ENCODE measurements at places on chromosomes 2 and 18. TPM values are rescaled to one million over a fixed set of nuclear protein-coding genes. Genes with fewer than 3 reads are reported as not detected.

- no peak overlapping the region for H3K27ac ChIP-seq
- no peaks in the 10 kb centered on the region for H3K36me3 ChIP-seq
- no peaks in the 10 kb centered on the region for H3K27me3 ChIP-seq
- no peaks in the 10 kb centered on the region for H3K4me1 ChIP-seq
These were observed 56.1 kb downstream of the RHBDD1 start for GRCh38 chr2:226891780-226892590.

DNA sequence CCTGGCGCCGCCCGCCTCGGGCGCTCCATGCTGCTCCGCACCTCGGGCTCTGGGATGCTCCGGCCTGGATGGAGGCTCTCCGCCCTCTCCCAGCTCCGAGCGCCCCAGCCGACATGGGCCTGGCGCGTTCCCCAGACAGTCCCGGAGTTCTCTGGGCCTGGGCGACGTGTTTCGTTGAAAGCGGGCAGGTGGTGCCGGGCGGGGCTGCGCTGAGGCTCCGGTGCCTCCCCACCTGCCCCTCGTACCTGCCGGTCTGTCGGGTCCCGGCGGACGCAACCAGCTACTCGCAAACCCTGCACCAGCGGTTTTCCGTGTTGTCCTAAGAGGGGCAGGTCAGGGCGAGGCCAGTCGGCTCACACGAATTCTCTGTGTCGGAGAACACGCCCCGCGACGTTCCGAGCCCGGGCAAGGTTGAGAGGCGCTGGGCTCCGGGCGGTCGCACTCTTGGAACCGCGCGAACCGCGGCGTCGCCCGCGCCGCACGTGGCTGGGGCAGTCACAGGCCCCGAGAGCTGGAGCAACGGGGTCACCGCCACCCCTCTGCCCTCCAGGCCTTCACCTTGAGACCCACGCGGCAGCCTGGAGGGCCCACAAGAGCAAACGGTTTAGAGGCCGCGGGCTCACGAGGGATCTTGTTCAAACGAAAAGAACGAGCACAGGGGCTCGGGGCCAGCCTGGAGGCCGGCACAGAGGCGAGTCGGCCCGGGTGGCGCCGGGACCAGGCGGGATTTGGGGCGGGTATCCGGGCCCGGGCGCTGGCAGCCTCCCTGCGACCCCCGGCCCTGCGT lies 4.2 kb upstream of the SIX2 start:
- peaks cover 7% of the 10 kb centered on the region for H3K4me1 ChIP-seq
- no peak overlapping the region for H3K27ac ChIP-seq
- H3K27me3 ChIP-seq, result no peaks in the 10 kb centered on the region
- H3K36me3 ChIP-seq, result no peaks in the 10 kb centered on the region

DNA sequence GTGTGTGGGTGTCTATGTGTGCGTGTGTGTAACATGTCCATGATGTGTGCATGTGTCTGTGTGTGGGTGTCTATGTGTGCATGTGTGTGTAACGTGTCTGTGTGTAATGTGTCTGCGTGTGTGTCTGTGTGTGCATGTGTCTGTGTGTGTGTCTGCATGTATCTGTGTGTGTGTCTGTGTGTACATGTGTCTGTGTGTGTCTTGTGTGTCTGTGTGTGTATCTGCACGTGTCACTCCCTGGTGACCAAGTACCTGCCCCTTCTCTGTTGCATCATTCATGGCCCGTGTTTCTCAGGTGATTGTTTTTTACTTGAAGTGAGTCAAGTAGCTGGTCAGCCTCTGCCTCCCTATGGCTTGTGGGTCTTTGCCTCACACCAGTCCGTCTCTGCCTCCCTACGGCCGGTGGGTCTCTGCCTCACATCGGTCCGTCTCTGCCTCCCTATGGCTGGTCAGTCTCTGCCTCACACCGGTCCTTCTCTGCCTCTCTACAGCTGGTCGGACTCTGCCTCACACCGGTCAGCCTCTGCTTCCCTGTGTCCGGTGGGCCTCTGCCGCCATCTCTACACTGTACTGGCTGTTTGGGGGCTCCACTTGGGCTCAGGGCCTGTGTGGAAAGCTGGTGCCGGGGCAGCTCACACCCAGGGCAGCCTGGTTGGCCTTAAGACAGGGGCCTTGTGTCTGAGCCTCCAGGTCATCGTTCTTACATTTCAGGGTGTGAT lies 31.6 kb downstream of the KCNG2 start:
- H3K36me3 ChIP-seq, result no peaks in the 10 kb centered on the region
- 0 out of 2 replicates have a peak, but pooled peaks cover 10% of the 10 kb centered on the region for H3K27me3 ChIP-seq
- H3K27ac ChIP-seq, result no peak overlapping the region
- H3K4me3 ChIP-seq, result no peak overlapping the region
- no peaks in the 10 kb centered on the region for H3K4me1 ChIP-seq

GRCh38 chr2:9308186-9308955 lies 101.8 kb downstream of the ASAP2 start:
- H3K36me3 ChIP-seq, result no peaks in the 10 kb centered on the region
- DNase-seq, result no peak
- H3K4me3 ChIP-seq, result no peak overlapping the region

DNA sequence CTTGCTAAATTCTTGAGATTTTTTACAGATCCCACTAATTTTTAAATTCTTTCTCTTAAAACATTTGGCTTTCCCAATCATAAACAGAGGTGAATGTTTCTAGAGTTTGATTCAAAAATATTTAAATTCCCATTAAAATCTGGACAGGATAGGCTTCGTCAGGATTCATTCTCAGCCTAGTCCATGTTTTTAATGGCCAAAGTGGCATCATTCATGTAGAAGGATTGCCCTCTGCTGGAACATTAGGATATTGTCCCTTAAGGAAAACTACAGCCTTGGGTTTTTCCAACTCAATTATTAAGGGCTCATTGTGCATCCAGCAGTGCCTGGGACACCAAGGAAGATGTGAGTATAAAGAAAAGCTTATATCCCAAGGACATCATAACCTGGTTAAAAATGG lies 71.7 kb downstream of the TPGS2 start:
- H3K4me1 ChIP-seq, result no peaks in the 10 kb centered on the region
- no peak overlapping the region for H3K4me3 ChIP-seq
- DNase-seq, result peak; percentile 44
- no peaks in the 10 kb centered on the region for H3K36me3 ChIP-seq
- no peak overlapping the region for H3K27ac ChIP-seq
- H3K27me3 ChIP-seq, result no peaks in the 10 kb centered on the region

DNA sequence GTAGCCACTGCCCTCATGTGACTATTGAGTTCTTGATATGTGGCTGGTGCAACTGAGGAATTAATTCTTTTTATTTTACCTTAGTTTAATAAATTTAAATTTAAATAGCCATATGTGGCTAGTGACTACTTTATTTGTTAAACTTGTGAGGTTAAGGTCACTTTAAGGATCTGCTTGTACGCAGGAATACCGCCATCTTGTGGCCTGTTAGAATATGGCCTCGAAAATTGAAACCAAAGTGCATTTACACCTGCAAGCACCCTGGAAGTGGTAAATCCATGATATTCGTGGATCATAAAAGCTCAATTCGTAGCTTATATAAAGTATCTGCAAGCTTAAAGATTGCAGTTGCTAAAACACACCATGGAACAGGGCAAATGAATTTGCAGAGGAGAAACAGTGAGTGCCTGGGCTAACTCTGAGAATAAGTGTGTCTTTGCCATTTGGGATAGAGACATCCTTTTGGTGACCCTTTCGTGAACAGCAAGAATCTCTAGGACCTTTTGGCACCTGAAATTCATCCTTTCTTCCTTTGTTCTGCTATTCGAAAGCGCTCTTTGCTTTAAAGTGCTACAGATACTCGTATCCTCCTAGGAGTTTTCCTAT lies 59.9 kb upstream of the REG3A start:
- H3K4me3 ChIP-seq, result no peak overlapping the region
- H3K27me3 ChIP-seq, result no peaks in the 10 kb centered on the region

- H3K27ac ChIP-seq, result no peak within 1 kb of the TSS
- no peaks in the 10 kb centered on the region for H3K4me1 ChIP-seq
- H3K36me3 ChIP-seq, result no peaks in the 10 kb centered on the region
- H3K27me3 ChIP-seq, result no peaks in the 10 kb centered on the region
- DNase-seq, result no peak
- H3K4me3 ChIP-seq, result no peak within 1 kb of the TSS
These were observed at the start of gene CD302 for GRCh38 chr2:159797543-159798375. Gene CD302, minus strand, starts transcription at chr2:159798208. Its CDS starts 10 bp downstream, at chr2:159798198.

DNA sequence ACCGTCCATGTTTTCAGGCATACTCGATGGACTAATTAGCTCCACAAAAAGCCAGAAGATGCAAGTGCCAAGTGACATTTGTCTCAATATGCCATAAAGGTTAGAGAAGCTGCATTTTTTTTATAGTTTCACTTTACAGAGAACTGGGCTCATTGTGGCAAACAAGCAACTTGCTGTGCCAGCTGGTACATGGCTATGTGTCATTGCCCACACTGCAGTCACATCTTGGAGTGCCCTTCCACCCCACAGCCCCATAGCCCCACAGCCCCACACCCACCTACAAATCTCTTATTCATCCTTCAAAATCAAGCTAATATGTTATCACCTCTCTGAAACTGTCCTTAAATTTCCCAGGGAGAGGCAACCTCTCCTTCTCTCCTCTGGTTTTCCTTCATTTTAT lies 451.9 kb downstream of the ARHGAP15 start:
- H3K4me1 ChIP-seq, result no peaks in the 10 kb centered on the region
- no peak for DNase-seq
- no peaks in the 10 kb centered on the region for H3K36me3 ChIP-seq
- H3K4me3 ChIP-seq, result no peak overlapping the region
- H3K27ac ChIP-seq, result no peak overlapping the region

DNA sequence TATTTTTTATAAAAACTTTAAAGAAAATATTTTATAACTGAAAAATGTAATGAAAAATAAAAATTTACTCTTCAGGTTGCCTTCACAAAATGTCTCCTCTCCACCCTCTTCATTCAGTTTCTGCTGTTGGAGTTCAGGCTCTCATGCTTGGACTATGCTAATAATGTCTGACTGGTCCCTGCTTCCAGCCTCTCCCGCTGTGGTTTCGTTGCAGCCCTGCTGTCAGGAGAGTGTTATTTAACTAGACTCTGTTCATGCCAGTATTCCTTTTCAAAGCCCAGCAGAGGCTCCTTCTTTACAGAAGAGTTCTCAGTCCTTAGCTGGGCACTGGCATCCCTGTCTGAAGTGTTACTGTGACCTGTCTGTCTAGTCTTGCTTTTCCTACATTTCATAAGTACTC lies 40.4 kb downstream of the CLIP4 start:
- no peaks in the 10 kb centered on the region for H3K4me1 ChIP-seq
- H3K4me3 ChIP-seq, result no peak overlapping the region
- H3K36me3 ChIP-seq, result no peaks in the 10 kb centered on the region
- H3K27me3 ChIP-seq, result no peaks in the 10 kb centered on the region
- H3K27ac ChIP-seq, result no peak overlapping the region

DNA sequence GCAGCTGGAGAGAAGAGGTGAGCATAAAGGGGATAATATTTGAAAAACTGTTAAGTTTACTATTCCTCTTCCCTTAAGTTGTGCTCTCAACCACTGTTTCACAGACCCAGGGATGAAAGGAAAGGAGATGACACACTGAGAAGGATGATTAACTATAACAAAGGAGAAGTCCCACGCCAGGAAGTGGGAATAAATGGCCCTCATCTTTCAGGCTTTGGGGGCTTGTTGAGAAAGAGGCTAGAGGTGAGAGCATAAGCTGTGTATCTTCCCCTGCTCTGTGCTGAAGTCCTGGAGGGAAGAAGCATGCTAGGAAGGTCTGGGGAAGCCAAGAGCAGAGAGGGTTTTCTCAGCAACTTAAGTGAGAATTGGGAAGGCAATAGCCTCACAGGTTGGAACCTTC lies 399.1 kb upstream of the ATP5MC3 start:
- DNase-seq, result no peak
- H3K27ac ChIP-seq, result no peak overlapping the region
- no peaks in the 10 kb centered on the region for H3K36me3 ChIP-seq
- H3K27me3 ChIP-seq, result no peaks in the 10 kb centered on the region
- no peaks in the 10 kb centered on the region for H3K4me1 ChIP-seq
- H3K4me3 ChIP-seq, result no peak overlapping the region

The UGT1A4 gene
- total RNA-seq, result 0.12 TPM

The DCDC2C gene
- total RNA-seq, result not detected

The KYNU gene
- total RNA-seq, result 0.22 TPM

The RPS27A gene
- total RNA-seq, result 1,291 TPM

The DYNC2LI1 gene
- 16.7 TPM for total RNA-seq

All from HCT116 (cell line).